ENCODE measurements at places on chromosomes 2 and 18.

DNA sequence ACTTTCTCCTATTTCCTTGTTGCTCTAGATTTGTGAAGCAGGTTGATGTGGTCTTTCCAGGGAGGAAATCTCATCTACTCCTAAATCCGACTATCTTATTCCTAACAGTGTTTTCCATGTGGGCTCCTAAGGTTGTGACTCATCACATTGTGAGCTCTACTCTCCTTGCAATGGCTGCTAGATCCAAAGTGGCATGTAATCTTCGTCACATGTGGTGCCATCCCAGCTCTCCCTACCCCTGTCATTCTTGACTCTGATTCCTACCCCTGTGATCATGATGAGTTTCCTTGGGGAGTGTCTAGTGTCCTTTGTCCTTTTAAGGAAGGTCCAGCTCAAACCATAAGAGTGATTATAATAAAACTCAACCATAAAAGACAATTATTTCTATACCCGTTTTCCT is 47.3 kb upstream of the GULP1 start:
- no peak overlapping the region for H3K4me3 ChIP-seq
- H3K36me3 ChIP-seq: no peaks in the 10 kb centered on the region
- no peaks in the 10 kb centered on the region for H3K27me3 ChIP-seq
- no peak for DNase-seq
- no peak overlapping the region for H3K27ac ChIP-seq

DNA sequence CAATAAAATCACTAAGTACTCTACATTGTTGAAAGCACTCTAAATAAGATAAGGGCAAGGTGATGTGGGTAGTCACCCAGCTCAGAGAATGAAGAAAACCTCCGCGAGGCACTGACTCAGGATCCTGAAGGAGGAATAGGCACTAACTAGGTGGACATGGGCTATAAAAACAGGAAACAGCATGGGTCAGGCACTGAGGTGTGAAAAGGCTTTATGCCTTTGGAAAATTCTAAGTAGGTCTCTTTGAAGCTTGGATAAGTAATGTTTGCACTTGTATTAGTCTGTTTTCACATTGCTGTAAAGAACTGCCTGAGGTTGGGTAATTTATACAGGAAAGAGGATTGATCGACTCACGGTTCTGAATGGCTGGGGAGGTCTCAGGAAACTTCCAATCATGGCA is 161.6 kb downstream of the EPHA4 start:
- no peak overlapping the region for H3K4me3 ChIP-seq
- no peaks in the 10 kb centered on the region for H3K36me3 ChIP-seq
- no peak for DNase-seq
- H3K27ac ChIP-seq: no peak overlapping the region
- peaks cover 7% of the 10 kb centered on the region for H3K27me3 ChIP-seq
- H3K4me1 ChIP-seq: no peaks in the 10 kb centered on the region

GRCh38 chr2:73970850-73971471 is 13.7 kb upstream of the TET3 start:
- H3K4me3 ChIP-seq: no peak overlapping the region
- no peaks in the 10 kb centered on the region for H3K27me3 ChIP-seq
- no peaks in the 10 kb centered on the region for H3K36me3 ChIP-seq
- DNase-seq: no peak

GRCh38 chr2:215435280-215435869 is 493 bp downstream of the FN1 start:
- H3K27me3 ChIP-seq: no peaks in the 10 kb centered on the region
- no peak for DNase-seq
- H3K36me3 ChIP-seq: no peaks in the 10 kb centered on the region
- H3K27ac ChIP-seq: peak overlapping the region; percentile 92
- H3K4me1 ChIP-seq: peaks cover 34% of the 10 kb centered on the region

- H3K27me3 ChIP-seq: no peaks in the 10 kb centered on the region
- DNase-seq: no peak
- H3K4me1 ChIP-seq: peaks cover 7% of the 10 kb centered on the region
- H3K4me3 ChIP-seq: no peak overlapping the region
- no peak overlapping the region for H3K27ac ChIP-seq
Observed at GRCh38 chr2:88857951-88858411, 166.5 kb downstream of the RPIA start.

DNA sequence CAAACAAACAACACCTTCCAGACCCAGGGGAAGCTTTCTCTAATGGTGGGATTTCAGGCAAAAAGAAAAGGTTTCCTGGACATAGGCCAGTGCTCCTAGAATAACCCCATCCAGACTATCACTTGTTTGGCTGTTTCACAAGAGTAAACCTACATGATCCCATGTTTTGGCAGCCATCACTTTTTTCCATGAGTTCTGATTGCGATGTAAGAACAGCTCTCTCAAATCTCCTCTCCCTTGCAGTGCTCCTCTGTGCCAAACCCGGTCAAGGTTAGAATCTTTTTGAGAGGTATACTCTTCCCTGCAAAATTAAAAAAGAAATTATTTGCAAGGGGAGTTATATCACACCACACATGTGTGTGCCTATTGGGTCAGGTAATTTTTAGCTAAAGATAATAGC is 11.9 kb downstream of the GRP start:
- H3K4me1 ChIP-seq: no peaks in the 10 kb centered on the region
- H3K27ac ChIP-seq: no peak overlapping the region
- no peaks in the 10 kb centered on the region for H3K36me3 ChIP-seq
- H3K4me3 ChIP-seq: no peak overlapping the region
- no peaks in the 10 kb centered on the region for H3K27me3 ChIP-seq

DNA sequence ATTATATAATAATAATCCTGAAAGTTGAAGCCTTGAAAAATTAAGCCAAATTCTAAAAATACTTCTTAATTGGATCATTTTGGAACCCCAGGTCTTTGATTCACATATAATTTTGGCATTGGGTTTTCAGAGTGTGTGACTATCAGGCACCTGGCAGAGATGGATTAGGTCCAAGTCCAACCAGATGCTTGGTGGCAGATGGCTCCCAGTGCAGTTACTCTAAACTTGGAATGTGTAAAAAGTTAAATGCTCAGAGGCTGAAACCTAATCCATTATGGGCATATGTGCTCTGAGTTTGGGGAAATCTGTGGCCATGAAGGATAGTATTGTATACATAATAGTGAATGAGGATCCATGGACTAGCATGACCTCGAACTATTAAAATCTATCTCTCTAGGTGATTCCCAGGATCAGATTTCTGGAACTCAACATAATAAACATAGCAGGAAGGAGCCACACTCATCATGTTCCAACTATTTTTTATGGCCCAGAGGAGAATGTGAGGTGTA is 333.0 kb downstream of the RPRM start:
- no peak for DNase-seq
- no peak overlapping the region for H3K4me3 ChIP-seq
- H3K4me1 ChIP-seq: no peaks in the 10 kb centered on the region
- no peaks in the 10 kb centered on the region for H3K36me3 ChIP-seq

GRCh38 chr2:172539767-172540166 is 16.1 kb upstream of the PDK1 start:
- H3K27ac ChIP-seq: no peak overlapping the region
- no peaks in the 10 kb centered on the region for H3K36me3 ChIP-seq
- DNase-seq: no peak

DNA sequence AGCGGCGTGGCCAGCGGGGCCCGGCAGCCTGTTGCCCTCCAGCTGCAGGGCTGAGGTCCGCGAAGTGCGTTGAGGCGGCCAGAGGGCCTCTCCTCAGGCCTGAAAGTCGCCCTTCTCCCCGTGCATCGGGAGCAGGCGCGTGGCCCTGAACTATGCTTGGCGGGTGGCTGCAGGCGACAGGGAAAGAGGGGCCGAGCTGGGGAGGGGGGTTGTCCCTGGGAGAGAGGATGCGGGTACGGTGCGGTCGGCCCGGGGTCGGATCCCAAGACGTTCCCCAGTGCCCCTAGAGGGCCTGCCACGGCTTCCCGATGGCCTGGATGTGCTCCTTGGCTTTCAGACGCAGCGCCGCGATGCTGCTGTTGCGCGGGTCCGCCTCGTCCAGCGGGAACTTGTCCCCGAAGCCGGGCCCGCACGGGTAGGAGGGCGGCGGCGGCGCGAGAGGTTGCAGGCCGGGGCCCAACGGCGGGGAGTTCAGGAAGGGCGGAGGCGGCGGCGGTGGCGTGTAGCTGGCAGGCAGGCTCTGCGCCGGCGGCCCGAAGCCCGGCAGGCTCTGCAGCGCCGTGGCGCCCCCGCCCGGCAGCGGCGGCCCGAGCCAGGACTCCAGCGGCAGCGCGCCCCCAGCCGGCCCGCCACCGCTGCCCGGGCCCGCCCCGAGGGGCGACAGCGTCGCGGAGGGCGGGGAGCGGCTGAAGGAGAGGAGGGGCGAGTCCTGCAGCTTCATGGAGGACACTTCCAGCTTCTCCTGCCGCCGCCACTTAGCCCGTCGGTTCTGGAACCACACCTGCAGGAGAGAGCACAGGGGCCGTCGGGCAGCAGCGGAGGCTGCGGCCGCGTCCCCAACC is 4.3 kb downstream of the RAX start:
- H3K27me3 ChIP-seq: peaks cover 32% of the 10 kb centered on the region
- no peaks in the 10 kb centered on the region for H3K36me3 ChIP-seq
- H3K4me3 ChIP-seq: peak overlapping the region; percentile 27
- H3K27ac ChIP-seq: no peak overlapping the region
- H3K4me1 ChIP-seq: peaks cover 31% of the 10 kb centered on the region
- no peak for DNase-seq

- no peak overlapping the region for H3K27ac ChIP-seq
- peaks cover 38% of the 10 kb centered on the region for H3K4me1 ChIP-seq
- no peak overlapping the region for H3K4me3 ChIP-seq
- no peak for DNase-seq
- H3K27me3 ChIP-seq: no peaks in the 10 kb centered on the region
Observed at GRCh38 chr2:85799215-85799956, 45.6 kb downstream of the ATOH8 start.

GRCh38 chr18:13247506-13247905 is 28.9 kb downstream of the LDLRAD4 start:
- no peaks in the 10 kb centered on the region for H3K27me3 ChIP-seq
- H3K36me3 ChIP-seq: no peaks in the 10 kb centered on the region
- DNase-seq: no peak
- no peaks in the 10 kb centered on the region for H3K4me1 ChIP-seq

DNA sequence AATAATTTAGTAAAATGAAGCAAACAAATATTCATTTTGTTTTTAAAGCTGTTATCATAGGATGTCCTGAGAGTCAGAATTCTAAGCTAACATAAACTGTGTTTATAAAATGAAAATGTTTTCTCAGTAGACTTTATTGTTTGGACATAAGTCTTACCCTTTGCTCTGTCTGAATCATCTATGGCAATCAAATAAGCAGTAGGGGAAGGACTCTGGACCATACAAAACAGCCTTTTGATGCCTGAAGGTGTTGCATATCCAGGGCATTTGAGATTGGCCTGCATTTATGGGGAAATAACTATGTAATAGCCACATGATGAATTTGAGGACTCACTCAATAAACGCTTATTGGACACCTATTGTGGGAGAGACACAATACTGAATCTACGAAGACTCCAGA is 123.0 kb upstream of the ATP5MC3 start:
- H3K27ac ChIP-seq: no peak overlapping the region
- DNase-seq: no peak
- no peaks in the 10 kb centered on the region for H3K27me3 ChIP-seq
- no peaks in the 10 kb centered on the region for H3K36me3 ChIP-seq
- H3K4me1 ChIP-seq: no peaks in the 10 kb centered on the region
- no peak overlapping the region for H3K4me3 ChIP-seq

- H3K36me3 ChIP-seq: no peaks in the 10 kb centered on the region
- no peak overlapping the region for H3K27ac ChIP-seq
- no peak overlapping the region for H3K4me3 ChIP-seq
- H3K4me1 ChIP-seq: no peaks in the 10 kb centered on the region
Observed at GRCh38 chr18:38033282-38033681, 467.7 kb upstream of the CELF4 start.

GRCh38 chr2:46383784-46384456 is 86.7 kb downstream of the EPAS1 start:
- peaks cover 32% of the 10 kb centered on the region for H3K4me1 ChIP-seq
- no peak overlapping the region for H3K27ac ChIP-seq
- H3K4me3 ChIP-seq: no peak overlapping the region
- no peaks in the 10 kb centered on the region for H3K27me3 ChIP-seq

- no peak overlapping the region for H3K27ac ChIP-seq
- no peaks in the 10 kb centered on the region for H3K27me3 ChIP-seq
- H3K4me1 ChIP-seq: no peaks in the 10 kb centered on the region
Observed at GRCh38 chr2:215866606-215867005, 146.7 kb downstream of the MREG start.

GRCh38 chr2:30631051-30631671 is 176.1 kb downstream of the CAPN13 start:
- no peaks in the 10 kb centered on the region for H3K27me3 ChIP-seq
- H3K4me3 ChIP-seq: no peak overlapping the region
- H3K4me1 ChIP-seq: no peaks in the 10 kb centered on the region
- DNase-seq: no peak
- H3K36me3 ChIP-seq: no peaks in the 10 kb centered on the region
- no peak overlapping the region for H3K27ac ChIP-seq
